ENCODE measurements at places on chromosomes 13 and 19. TPM values are rescaled to one million over a fixed set of nuclear protein-coding genes. Genes with fewer than 3 reads are reported as not detected.

Gene CLEC17A
- total RNA-seq, result not detected

Gene SERPINE3
- total RNA-seq, result not detected

Gene ZNF433
- total RNA-seq, result 0.43 TPM

Gene LHB
- total RNA-seq, result not detected

Gene ANGPTL4
- total RNA-seq, result 2.2 TPM

Gene ZNF112
- 1.2 TPM for total RNA-seq

Gene CBARP
- 3.6 TPM for total RNA-seq

Gene CNN1
- total RNA-seq, result 34.3 TPM

Gene PSG11
- 43.9 TPM for total RNA-seq

Gene TNFSF11
- total RNA-seq, result not detected

Gene TEX29
- not detected for total RNA-seq

Gene AMER2
- not detected for total RNA-seq

Gene ATP5F1D
- 98.5 TPM for total RNA-seq

Gene DAND5
- total RNA-seq, result 0.18 TPM

Gene CGB7
- 7.2 TPM for total RNA-seq

Gene PRR19
- 1.8 TPM for total RNA-seq

Gene TNNT1
- 463 TPM for total RNA-seq

Gene TMEM272
- 0.10 TPM for total RNA-seq

Gene MAMSTR
- 0.37 TPM for total RNA-seq

Gene ZNF649
- total RNA-seq, result 10.5 TPM

Gene PEAK3
- total RNA-seq, result not detected

Gene PLPPR2
- 8.1 TPM for total RNA-seq

Gene EBI3
- total RNA-seq, result 5.4 TPM

Gene USHBP1
- 4.9 TPM for total RNA-seq

Gene FAM216B
- total RNA-seq, result not detected

Gene ONECUT3
- not detected for total RNA-seq

Gene KIR3DL2
- total RNA-seq, result not detected

Gene MED4
- total RNA-seq, result 37.9 TPM

Gene KLK12
- not detected for total RNA-seq

Gene TRPC4
- not detected for total RNA-seq

Gene PDCD5
- 191 TPM for total RNA-seq

Gene ZNF497
- total RNA-seq, result 4.7 TPM

Gene CATSPERD
- not detected for total RNA-seq

Gene FLT3
- 0.12 TPM for total RNA-seq

Gene ZNF726
- total RNA-seq, result 8.4 TPM

Measured in G401 (cell line).